ENCODE measurements at places on chromosomes 4 and X.

DNA sequence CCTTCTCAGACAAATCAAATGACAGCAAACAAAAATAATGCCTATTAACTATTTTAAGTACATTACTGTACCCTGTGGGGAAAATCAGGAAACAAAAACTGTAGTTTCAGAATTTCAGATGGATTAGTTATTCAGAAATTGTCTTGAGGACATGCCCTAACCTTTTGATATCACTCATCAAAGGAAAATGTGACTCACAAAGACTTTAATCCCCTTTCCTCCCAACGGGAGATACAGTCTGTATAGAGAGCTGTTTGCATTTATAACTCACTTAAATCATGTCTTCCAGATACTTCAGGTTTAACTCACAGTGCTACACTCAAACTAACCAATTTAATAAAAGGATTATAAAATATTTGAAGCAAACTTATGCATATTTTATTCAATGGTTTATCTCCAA is 304.0 kb downstream of the MAPK10 start:
- no peak for DNase-seq

DNA sequence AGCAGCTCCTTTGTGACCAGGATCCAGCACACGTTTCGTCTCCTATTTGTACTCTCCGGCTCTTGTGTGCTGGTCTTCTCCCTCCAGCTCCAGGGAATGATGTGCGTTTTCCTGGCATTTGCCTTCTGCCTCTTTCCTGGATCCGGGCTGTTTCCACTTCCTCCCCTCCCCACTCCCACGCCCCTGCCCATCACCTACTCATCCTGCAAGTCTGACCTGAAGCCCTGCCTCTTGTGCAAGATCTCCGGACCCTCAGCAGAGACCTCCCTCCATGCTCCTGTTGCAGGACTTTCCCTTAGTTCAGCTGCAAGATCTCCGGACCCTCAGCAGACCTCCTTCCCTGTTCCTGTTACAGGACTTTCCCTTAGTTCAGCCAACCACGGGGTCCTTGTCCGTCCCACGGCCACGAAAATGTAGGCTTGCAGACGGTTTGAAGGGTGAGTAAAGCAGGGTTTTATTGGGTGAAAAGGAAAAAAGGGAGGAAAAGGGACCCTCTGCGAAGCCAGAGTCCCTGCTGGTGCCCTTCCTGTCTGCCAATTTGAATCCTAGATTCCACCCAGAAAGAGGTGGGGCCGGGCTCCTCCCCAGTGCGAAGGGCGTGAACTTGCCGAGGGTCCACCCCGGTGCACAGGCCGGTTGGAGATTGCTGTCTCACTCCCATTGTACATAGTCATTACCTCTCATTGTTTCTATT is 74.4 kb upstream of the IRF2 start:
- DNase-seq: no peak

GRCh38 chrX:75084757-75085156 is 71.3 kb downstream of the ABCB7 start:
- no peak for DNase-seq

GRCh38 chr4:68907245-68907644 is 44.4 kb downstream of the UGT2A3 start:
- DNase-seq: no peak

GRCh38 chrX:9195199-9195880 is 161.4 kb upstream of the FAM9B start:
- no peak for DNase-seq

DNA sequence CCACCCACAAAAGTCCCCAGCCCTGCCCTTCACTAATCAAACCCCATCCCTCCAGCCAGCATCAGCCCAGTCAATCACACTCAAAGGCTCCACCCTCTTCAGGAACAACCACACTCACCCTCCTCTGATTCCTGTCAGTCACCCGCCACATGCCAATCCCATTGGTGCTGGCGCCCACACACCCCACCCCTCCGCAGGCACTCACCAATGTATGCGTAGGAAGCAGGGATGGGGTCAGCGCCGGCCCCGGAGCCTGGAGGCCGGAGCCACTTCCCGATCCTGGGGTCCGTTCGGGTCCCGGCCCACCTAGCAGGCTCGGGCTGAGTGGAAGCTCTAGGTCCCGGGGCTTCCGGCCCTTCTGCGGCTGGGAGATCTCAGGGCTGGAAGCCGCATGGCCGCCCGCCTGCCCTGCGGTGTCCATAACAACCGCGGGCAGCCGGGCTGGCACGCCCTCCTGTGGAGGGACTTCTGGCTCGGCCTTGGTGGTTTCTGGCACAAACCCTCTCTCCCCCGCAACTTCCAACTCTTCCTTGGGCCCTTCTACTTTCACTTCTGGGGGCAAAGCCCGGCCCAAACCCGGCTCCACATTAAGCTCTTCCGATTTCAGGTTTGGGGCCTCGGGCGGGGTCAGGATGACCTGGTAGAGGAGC is 7.9 kb upstream of the CFP start:
- no peak for DNase-seq

GRCh38 chrX:130047416-130047815 is 62.9 kb downstream of the ELF4 start:
- no peak for DNase-seq

DNA sequence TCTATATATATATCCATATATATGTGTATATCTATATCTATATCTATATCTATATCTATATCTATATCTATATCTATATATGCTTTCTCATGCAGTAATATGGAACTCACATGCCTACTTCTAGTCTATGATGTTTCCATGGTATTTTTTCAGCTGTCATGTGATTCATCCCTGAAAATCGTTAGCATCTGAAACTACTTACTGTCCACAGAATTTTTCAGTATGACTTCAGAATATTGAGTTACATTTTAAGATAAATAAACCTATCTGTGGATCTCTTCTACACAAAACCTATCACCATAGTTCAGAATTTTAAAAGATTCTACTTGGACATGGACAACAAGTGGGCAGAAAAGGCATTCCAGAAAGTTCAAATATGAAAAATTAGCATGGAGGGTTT is 855.1 kb upstream of the INTU start:
- DNase-seq: no peak

- no peak for DNase-seq
Measured at GRCh38 chr4:171985129-171985528, 171.9 kb downstream of the GALNTL6 start.

- DNase-seq: no peak
Measured at GRCh38 chrX:140912606-140913005, 89.8 kb upstream of the SPANXB1 start.

- DNase-seq: no peak
Measured at GRCh38 chr4:188002751-188003150, 7.2 kb downstream of the ZFP42 start.

- DNase-seq: no peak
Measured at GRCh38 chr4:55014876-55015275, 110.5 kb downstream of the KDR start.

DNA sequence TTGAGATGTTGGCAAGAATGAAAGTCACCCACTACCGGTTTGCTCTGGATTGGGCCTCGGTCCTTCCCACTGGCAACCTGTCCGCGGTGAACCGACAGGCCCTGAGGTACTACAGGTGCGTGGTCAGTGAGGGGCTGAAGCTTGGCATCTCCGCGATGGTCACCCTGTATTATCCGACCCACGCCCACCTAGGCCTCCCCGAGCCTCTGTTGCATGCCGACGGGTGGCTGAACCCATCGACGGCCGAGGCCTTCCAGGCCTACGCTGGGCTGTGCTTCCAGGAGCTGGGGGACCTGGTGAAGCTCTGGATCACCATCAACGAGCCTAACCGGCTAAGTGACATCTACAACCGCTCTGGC is 12.3 kb downstream of the RPL9 start:
- DNase-seq: no peak

- DNase-seq: no peak
Measured at GRCh38 chrX:55143621-55144020, 54.8 kb downstream of the PAGE2 start.

DNA sequence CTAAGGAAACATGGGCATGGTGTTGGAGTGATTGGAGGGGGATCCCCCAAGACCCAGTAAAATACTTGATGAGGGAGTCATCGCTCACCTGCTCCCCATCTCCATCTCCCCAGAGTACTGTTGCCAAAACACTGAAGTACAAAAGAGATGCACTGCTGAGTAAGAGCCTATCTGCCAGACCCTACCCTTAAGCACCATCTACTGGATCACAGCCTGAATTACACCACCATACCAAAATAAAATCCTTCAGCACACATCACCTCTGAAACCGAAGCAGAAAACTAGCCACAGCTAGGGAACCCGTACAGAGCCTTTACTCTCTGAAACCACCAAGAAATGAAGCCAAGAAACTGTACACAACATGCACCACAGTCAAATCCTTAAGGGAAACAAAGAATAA is 466.3 kb upstream of the ACTRT1 start:
- no peak for DNase-seq

GRCh38 chr4:16136827-16137226 is 53.0 kb upstream of the PROM1 start:
- DNase-seq: no peak

- DNase-seq: no peak
Measured at GRCh38 chr4:164384416-164384815, 369.5 kb upstream of the SMIM31 start.

GRCh38 chr4:2938906-2939305 is 24.3 kb downstream of the NOP14 start:
- no peak for DNase-seq

DNA sequence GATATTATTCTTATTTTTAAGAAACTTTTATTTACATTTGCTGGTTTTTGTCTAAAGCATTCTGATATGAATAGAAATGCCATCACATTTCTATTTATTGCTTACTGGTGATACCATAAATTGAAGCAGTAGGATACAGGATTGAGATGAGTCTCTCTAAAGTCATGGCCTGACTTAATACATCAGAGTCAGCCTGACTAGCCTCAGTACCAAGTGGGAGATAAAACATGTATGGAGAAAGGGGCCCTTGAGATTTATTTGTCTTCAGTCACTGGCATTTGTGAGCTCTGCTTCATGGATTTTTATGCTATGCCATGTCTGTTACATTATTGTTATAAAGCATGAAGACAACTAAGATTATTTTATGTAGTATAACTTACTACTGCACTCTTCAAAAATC is 465.5 kb downstream of the ADGRL3 start:
- DNase-seq: no peak

DNA sequence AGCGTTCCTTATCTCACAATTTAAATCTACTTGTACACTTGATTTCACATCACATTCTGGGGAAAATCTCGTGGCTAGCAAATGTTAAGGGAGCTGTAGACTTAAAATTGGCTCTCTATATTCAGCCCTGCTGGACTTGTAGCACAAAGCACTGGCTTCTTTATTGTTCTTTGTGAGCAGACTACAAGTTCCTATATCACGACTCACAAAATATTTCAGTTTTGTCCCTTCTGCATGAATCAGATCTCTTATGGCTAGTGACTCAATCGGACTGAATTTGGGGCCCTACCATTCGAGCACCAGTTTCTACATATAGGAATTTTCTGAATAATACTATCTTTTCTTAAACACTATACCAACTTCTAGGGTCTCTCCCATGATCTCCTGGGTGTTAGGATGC is 390.1 kb downstream of the ADAM29 start:
- DNase-seq: no peak

GRCh38 chr4:21710179-21710835 is 238.3 kb downstream of the KCNIP4 start:
- no peak for DNase-seq

- DNase-seq: no peak
Measured at GRCh38 chr4:74426101-74426500, 18.8 kb upstream of the AREG start.

- no peak for DNase-seq
Measured at GRCh38 chr4:20987191-20987590, 286.9 kb downstream of the PACRGL start.

DNA sequence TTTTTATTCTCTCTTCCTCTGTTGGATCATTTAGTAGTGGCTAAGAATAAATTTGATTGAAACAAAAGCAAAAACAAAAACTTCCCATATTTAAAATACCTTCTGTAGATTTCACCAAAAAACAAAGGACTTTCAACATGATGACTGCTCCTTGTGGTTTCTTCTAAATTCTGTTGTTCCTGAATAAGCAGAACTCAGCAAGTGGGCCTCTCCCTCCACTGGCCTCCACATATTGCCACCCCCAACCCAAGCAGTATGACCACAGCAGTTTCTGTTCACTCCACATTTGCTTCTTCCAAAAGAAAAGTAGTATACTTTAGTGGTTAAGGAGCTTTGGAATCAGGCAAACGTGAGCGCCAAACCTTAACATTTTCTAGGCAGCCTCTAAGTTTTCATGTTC is 114.7 kb downstream of the COX18 start:
- no peak for DNase-seq

DNA sequence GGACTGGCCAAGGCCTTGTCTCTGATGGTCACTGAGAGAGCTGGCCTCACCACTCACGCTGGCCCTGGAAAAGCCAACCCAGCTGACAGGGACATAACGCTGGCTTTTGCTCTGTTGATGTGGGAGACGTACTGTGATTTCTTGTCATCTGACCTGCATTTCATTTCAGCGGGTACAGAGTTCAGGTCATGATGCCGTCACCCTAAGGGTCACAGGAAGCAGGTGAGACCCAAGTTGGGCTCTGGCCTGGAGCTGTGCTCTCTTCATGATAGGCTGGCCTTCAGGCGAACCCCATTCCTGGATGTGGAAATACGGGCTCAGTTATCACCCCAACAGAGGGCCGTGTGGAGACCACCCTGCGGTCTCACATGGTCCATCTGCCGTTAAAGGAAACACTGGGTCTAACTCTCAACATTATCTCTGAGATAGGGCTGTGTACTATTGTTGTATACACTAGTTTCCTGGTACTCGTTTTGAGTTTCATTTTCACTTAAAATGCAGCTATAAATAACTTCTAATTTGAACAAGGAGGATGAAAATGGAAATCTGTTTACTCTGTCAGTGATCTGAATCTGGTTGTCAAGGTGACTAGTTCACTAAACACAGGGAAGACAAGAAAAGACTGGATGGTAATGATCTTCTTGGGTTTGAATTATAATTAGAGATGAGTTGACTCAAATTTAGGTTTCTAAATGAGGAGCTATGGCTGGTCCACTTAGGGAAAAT is 89.1 kb downstream of the TBC1D9 start:
- no peak for DNase-seq

- no peak for DNase-seq
Measured at GRCh38 chrX:2614911-2615310, 76.2 kb upstream of the CD99 start.

DNA sequence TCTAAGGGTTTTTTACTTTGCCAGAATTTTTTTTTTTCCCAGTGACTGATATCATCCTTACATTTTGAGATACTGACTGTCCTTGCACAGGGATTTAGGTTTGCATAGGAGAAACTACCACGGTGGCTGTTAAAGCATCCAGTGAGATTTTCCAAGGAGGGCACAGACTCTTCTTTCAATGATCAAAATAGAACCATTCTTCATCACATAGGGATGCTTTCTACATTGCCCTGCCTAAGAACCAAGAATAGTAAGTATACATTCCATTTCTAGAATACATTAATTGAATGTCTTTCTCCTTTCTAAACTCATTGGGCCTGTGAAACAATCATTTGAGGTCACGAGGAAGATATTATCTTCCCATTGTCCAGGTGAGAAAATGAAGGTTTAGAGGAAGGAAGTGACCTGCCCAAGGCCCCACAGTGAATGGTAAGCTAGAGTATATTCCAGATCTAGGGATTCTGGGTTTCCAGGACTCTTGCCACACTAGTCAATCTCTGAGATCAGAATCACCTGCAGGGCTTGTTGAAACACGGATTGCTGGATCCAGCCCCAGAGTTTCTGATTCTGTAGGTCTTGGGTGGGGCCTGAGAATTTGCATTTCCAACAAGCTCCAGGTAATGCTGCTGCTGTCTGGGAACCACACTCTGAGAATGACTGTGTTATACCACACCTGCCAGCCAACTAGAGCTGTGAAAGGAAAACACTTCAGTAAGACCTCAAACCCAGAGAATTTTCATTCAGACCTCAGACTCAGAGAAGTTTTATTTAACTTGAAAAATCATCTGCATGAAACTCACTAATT is 17.7 kb upstream of the TMEM154 start:
- DNase-seq: no peak

- no peak for DNase-seq
Measured at GRCh38 chrX:129359269-129359668, 164.0 kb downstream of the SMARCA1 start.
